NCI-H1694 (cell line): ENCODE measurements at places on chromosomes 7 and 10.

GRCh38 chr10:12121673-12122072 is 7.8 kb upstream of the SEC61A2 start:
- no peak for DNase-seq

DNA sequence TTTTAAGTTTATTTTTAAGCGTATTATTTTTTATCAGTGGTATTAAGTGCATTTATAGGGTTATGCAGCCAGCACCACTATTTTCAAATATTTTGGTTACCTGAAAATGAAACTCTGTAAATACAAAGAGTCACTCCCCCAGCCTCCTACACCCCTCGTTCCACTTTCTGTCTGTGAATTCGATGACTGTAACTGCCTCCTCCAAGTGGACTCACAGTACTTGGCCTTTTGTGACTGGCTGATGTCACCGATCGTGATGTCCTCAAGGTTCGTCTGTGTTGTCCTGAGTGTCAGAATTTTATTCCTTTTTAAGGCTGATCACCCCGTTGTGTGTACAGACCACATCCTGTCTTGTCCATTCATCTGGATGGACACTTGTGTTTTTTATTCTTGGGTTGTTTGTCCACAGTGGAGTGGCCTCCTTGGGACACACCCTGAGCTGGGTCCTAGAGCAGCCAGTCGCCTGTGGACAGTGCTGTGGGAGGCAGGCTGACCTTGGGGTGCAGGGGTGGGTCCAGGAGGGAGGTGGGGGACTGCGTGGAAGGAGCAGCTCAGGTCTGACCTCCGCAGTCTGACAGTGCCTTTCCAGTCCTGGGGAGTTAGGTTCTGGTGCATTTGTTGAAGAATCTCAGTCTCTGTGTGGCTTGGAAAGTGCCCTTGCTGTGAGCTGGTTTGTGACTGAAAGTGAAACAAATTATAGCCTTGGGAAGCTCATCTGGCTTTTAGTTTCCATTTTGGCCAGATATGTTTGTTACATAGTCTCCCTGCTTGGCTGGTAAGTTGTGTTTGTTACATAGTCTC is 6.9 kb downstream of the MTG1 start:
- no peak for DNase-seq

DNA sequence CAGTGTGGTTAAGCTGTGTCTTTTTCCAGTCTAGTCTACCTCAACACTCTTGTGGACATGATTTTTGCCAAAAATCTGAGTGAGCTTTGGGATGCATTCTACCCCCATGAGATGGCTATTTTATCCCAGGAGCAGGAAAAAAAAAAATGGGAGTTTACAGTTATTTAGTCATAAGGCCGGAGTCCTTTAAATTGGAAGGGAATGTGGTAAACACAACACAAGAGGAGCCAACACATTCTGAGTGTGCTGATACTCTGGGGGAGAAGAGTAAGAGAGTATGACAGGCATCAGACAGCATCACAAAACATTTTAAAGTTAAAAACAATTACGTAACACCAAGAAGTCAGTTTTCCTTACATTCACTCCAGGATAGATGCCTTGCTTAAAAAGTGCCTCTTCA is 46.1 kb downstream of the C1GALT1 start:
- no peak for DNase-seq

DNA sequence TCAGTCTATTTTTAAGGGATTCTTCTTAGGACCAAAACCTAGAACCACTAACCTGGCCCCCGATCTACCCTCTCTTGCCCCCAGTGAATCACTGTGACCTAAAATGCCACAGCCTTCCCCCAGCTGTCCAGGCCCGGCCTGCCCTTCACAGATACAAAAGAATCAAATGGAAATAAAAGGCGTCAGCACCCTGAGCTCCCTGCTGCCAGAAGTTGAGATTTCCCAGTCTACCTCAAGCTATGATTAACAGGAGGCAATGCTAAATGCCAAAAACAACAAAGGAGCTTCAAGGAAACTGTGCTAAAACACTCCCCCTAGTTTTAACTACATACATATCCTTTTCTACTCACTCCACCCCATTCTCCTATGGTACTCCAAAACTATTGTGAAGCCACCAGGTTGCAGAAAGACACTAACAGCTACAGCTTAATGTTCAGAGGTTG is 67.8 kb downstream of the GSAP start:
- no peak for DNase-seq

DNA sequence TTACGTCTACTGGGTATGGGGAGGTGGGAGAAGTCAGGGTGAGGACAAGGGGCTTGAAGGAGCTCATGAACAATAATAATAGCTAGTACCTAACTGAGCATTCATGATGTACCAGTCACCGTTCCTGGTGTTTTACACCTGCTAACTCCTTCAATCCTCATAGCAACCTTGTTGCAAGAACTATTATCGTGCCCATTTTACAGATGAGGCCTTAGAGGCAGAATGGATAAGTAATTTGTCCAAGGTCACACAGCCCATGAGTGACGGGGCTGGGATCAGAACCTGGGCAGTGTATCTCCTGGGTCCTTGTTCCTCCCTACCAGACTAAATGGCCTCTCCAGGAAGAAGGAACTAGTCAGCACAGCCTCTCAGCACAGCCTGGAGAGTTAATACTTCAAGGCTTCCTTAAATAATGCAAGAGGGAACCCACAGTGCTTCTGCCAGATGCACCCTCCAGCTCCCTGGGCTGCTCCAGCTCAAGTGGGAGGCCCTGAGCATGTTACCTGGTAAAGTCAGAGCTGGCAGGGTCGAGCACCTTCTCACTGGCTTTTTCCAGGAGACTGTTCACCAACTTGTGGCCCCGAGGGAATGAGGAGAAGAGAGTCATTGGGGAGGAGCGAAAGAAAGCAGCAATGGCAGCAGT is 28.8 kb downstream of the RRP12 start:
- DNase-seq: no peak

DNA sequence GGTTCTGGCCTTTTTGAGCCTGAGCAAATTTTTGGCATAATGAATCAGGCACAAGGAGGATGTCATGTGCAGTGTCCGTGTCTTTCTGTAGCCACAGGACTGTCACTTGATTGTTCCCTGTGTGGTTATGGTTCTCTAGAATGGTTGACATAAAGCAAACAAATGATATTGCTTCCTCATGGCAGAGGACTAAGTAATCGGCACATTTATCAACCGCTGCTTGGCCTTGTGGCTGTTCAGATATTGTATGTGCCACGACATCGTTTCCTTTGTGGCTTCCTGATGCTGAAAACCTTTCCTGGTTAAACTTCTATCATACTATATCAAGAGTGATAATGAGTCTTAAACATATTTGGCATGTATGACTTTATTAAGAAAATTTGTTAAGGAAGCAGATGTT is 598.8 kb downstream of the SUGCT start:
- no peak for DNase-seq

- no peak for DNase-seq
Observed at GRCh38 chr7:134622303-134622995, 24.2 kb upstream of the BPGM start.

- no peak for DNase-seq
Observed at GRCh38 chr10:93290661-93291354, 191.3 kb downstream of the MYOF start.

- DNase-seq: no peak
Observed at GRCh38 chr10:33688506-33688905, 354.0 kb upstream of the NRP1 start.

- DNase-seq: no peak
Observed at GRCh38 chr7:30873656-30874055, 38.0 kb upstream of the AQP1 start.

GRCh38 chr10:93463723-93464476 is 18.2 kb downstream of the MYOF start:
- no peak for DNase-seq

DNA sequence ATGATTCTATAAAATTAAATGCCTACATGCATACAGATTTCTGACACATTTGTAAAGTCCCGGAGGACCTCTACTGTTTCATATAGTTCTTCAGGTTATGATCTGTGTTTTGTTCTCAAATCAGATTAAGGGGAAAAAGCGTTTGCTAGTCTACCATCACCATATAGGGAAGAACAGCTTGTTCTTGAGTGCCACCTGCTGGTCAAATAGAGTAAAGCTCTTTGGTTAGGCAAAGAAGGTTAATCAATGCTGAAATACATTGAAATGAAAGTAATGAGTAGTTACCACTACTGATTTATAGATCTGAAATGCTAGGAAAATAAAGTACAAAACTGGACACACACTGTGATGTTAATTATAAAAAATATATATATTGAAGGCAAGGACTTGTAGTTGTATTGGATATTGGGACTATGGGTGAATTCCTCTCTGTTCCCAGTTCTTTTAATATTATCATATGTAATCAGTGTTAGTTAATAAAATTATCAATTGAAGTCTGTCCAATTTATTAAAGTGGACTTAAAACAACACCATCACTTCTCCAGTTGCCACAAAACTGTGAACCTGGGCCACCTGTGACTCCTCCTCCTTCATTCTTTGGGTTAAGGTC is 72.6 kb upstream of the PDLIM1 start:
- peak; percentile 82 for DNase-seq

DNA sequence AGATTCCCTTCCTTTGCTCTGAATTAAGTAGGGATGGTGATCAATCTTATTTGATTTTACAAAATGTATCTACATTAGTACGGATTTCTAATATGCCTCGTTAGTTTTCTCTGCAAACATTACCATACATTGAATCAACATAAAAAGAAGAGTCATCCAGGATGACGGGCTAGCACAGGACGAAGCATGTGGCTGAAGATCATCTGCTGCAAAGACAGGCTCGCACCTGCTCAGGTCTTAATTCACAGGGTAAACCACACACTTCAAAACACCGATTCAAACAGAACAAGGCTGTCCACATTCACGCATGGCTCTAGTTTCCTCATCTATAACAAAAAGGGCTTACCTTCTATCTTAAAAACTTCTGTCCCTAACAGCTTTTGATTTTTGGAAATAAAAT is 323.0 kb downstream of the PARD3 start:
- no peak for DNase-seq

DNA sequence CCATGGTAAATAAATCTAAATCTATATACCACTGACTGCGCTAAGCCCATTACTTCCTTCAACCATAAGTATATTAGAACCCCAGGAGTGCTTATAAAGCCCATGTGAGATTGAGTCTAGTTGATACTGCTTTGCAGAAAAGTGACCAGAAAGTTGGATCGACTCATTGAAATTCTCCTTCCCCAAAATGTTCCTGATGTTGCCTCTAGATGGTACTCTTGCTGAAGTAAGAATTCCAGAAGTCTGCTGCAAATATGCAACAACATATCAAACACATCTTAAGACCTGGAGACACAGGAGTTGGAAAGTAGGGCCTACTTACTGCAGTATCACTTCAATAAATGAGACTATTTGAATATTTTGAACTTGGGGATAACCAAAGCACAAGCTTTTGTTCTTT is 550.8 kb downstream of the IPMK start:
- no peak for DNase-seq

DNA sequence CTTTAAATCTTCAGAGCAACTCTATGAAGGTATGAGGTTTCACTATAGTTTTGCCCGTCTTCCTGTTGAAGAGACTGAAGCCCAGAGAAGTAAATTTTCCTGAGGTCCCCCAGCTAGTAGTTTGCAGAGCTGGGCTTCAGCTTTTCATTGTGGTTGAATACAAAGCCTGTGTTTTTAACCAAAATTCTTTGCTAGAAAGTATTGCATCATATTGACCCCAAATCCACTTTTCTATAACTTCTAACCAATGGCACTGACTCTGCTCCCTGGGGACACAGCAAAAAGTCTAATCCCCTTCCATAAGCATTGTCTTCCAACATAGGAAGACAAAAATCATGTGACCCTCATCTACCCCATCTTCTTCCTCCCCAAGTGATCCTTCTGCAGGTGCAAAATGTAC is 93.0 kb downstream of the KCNMA1 start:
- DNase-seq: no peak

DNA sequence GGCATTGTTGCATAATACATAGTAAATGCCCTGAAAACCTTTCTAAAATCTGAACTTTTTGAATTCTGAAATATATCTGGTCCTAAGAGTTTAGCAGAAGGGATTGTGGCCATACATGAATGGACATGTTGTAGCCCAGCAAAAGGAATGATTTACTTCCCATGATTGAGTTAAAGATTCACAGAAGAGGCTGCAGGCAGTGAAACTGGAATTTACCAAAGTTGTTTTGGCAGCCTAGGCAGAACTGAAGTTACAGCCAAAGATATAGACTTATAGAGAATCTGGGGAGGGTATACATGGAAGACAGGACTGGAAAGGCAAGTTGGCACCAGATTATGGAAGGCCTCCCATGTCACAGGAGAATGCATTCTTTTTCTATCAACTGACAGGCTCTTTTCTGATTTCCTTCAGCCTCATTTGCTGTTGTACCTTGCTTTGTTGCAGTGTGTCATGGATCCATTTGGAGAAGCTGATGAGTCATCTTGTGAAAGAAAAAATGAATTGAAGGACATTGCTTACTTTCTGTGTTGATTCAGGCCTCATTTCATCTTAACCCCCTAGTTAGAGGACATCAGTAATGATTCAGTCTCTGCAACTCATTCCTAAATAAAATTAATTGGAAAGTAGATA is 356.2 kb upstream of the LRGUK start:
- peak; percentile 12 for DNase-seq
